ENCODE measurements at places on chromosomes 3 and 15.

DNA sequence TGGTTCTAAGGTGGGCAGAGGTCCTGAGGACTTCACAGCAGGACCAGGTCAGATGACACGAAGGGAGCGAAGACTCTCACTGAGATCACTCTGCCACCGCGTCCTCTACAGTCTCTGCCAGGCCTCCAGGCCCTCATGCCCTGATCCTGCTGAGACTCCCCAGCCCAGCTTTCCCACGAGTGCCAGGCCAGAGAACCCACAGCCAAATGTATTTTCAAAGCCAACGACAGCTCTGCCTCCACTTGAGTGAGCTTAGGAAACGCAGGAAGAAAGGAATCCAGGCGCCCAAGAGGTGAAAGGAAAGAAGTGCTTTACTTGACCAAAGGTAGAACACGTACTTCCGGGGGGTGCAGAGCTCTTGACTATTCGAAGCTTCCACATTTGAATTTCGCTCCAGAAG is 275.0 kb downstream of the XXYLT1 start:
- no peak for DNase-seq

GRCh38 chr3:62562596-62562995 is 189.2 kb upstream of the FEZF2 start:
- DNase-seq, result peak; percentile 15

DNA sequence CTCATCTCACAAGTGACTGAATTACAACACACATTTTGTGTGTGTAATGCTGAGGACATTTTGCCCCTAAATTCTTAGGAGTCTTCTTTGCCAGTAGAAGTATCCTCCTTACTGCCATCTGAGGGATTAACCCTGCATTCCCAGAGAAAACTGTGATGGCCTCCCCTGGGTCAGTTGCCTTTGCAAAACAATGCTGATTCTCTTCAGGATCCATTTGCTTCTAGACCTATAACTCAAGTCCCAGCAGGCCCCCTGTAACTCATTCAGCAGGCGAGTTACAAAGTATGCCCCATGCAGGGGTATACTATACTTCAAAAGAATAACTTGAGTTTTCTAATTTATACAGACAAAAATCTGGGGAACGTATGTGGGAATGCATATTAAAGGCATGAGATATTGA is 6.6 kb upstream of the MCF2L2 start:
- DNase-seq, result no peak

- DNase-seq, result no peak
These were observed 57.9 kb upstream of the UBE2E1 start for GRCh38 chr3:23747841-23748240.

DNA sequence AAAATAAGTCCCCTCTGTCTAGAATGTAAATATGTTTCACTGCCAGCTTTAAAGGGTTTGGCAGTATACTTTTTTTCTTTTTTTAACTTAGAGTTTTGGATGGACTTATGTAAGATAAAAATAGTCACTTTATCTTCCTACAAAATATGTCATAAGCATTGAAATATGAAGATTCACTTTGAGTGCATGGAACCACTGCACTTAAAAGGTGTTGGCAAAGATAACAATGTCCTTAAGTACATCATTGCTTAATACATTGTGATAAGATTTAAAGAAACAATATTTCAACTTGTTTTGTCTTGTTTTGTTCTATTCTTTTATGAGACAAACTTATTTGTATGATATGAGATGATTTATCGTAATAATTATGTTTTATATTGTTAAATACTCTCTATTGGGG is 66.3 kb upstream of the NAALADL2 start:
- DNase-seq, result no peak

- peak; percentile 61 for DNase-seq
These were observed 58.6 kb upstream of the TSC22D2 start for GRCh38 chr3:150349314-150350097.

DNA sequence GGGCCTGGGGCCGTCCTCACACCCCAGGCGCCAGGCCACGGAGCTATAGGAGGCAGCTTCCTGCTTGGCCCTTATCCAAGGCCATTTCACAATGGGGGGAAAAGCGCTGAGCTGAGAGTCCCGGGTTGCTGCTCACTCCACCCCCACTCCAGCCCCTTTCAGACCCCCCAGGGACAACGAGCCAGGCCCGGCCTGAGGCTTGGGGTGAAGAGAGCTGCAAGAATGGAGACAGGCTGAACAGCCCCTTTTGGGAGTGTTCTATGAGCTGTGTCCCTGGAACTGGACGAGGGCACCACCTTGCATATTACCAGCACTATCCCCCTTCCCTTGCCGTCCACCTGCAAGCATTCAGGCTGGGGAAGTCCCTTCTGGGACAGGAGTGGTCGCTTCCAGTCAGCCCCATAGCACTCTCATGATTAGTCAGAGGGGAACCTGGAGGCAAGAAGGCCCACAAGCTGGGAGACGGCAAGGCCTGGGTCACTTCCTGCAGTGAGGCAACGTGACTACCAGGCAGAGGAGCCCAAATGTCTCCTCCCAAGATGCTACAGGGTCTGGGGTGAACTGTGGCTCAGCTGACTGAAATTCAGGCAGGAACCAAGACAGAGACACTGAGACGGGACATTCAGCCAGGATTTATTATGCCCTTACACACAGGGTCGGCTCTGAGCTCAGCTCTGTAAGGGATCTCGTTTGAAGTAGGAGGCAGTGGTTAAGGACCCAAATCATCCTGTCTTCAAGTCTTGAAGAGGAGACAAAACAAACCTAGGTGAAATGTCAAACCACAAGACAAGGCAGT is 8.6 kb upstream of the SRP14 start:
- peak; percentile 84 for DNase-seq

- peak; percentile 91 for DNase-seq
These were observed at the start of gene MEIS2 for GRCh38 chr15:37100109-37100965. TSS of gene MEIS2 (minus strand) at chr15:37100549. CDS start at chr15:37099466, 1,083 bp downstream.

DNA sequence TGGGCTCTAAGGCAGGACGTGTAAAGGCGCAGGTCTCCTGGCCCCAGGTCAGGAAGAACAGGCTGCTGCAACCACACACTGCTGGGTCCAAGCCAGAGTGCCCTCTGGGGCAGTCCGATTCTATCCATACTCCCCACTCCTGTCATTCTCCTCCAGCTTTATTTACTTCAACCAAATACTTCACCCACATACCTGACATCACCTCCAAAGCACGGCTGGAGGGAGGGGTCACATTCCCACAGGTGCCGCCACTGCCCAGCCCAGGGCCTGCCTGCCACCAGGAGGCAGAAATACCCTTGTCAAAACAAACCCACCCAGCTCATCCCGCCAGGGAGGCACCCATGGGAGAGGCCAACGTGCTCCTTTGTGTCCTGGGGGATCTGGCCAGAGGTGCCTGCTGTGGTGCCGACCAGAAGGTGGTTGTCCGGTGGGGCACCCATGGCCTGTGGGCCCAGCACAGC is 100.4 kb downstream of the DAPK2 start:
- peak; percentile 95 for DNase-seq

DNA sequence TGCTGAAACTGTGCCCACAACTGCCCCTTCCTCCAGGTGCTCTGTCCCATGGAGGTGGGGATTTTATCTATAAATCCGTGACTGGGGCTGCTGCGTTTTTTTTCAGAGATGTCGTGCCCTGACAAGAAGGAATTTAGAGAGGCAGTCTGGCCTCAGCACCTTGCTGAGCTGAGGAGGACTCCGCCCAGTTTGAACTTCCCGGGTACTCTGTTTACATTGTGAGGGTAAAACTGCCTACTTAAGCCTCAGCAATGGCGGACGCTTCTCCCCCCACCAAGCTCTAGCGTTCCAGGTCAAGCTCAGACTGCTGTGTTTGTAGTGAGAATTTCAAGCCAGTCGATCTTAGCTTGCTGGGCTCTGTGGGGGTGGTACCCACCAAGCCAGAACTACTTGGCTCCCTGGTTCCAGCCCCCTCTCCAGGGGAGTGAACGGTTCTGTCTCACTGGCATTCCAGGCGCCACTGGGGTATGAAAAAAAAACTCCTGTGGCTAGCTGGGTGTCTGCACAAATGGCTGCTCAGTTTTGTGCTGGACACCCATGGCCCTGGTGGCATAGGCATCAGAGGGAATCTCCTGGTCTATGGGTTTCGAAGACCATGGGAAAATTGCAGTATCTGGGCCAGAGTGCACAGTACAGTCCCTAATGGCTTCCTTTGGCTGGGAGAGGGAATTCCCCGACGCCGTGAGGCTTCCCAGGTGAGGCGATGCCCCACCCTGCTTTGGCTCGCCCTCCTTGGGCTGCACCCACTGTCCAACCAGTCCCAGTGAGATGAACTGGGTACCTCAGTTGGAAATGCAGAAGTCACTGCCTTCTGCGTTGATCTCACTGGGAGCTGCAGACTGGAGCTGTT is 68.5 kb upstream of the SGO1 start:
- DNase-seq, result no peak

DNA sequence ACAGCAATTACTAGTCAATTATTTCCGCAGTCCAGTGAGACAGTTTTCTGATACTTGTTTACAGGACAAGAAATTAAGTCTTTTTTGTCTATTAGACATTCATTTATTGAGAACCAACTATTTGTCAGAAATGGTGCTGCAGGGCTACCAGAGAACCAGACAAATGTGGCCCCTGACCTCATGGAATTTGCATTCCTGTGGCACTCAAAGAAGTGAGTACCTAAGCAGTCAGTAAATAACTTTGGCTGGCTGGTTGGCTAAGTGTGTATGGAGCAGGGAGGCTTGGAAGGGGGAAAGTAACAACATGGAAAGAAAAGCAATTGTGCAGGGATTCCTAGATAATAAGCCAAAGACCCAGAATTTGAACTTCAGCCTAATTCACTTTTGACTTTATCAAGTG is 837.0 kb upstream of the CFAP20DC start:
- DNase-seq, result peak; percentile 54

GRCh38 chr3:100880845-100881244 is 112.4 kb downstream of the ABI3BP start:
- DNase-seq, result no peak

DNA sequence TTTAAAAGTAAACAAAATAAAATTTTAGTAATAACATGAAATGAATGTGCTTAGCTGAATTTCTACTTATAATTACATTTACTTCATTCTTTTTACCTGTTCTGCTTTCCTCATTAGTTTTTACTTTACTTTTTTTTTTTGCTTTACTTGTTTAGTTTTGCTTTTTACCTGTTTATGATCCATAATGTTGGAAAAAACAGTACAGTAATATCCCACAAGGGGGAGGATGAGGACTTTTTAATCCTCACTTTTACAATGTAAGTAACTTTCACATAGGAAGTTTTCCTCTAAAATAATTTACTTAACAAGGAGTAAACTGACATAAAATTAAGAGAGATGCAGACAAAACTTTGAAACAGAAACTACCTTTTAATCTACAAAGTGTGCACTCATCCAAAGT is 268.7 kb downstream of the TBC1D5 start:
- DNase-seq, result peak; percentile 12

DNA sequence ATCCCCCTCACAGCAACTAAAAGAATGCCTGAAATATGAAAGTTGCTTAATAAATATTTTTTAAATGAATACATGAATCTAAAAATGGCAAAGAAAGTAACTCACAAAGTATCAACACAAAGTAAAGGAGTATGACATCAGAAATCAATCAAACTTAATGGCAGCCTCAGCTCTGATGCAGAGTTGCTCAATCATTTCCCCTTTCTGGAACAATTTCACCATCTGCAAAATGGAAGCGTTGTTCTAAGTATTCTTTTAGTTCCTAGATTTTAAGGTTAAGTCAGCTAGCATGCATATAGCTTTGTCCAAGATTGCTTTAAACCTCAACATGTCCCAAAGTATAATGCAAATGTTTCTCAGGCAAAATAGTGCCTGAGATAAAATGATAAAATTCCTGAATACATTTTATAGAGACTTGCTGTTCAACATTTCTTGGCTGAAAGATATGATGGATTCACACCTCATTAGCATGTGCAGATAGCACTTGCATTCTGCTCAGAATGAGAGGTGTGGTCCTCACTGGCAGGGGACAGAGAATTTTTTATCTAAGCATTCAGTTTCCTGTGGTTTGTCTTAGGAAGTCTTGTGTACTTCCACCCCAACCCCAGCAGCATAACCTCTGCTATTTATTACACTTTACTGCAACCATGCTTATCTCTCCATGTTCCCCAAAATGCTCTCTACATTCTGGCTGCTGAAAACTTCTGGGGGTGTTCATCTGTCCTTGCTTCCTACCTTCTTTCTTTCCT is 429.3 kb downstream of the GRM7 start:
- no peak for DNase-seq

DNA sequence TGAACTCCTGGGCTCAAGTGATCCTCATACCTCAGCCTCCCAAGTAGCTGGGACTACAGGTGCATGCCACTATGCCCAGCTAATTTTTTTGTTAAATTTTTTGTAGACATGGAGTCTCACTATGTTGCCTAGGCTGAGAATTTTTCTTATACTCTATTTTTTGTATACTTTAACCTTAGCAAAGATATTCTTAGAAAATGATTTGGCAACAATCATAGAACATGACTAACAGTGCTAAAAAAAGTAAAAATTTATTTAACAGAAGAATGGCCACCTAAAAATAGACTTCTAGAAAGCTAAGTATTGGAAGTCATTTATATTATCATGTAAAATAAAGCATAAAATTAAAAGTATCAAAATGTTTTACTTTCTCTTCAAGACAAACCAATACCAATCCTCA is 322.3 kb downstream of the PLCL2 start:
- no peak for DNase-seq

DNA sequence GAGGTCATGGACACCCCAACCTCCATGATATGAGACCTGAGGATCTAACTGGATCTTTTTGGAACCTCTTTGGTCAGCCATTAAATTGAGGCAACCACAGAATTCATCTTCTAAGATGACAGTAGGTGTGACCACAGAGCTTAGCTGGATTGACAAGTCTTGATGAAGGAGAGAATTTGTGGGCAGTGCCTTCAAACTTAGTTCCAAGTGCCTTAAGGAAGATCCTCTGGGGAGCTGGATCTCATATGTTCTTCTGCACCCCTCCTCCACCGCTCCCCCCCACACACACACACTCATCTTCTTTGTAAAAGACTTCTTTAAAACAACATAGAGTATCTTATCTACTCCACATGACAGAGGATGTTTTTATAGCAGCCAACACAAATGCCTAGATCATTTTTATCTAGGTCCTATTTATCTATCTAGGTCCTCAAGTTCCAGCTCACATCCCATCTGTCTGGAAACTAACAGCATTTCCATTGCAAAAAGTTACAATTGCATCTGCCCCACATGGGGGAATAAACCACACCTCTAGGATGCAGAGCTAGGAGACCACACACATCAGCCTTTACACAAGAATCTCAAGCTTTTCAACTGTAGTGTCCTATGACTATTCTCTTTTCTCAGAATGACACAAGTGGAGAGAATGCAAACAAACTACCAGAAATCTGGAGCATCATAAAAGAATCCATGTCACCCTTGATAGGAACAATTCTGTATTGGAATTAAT is 37.4 kb downstream of the WWTR1 start:
- DNase-seq, result peak; percentile 80

GRCh38 chr15:69117431-69117871 is 43.0 kb upstream of the GLCE start:
- peak; percentile 7 for DNase-seq

GRCh38 chr3:120177151-120177550 is 82.9 kb upstream of the GSK3B start:
- peak; percentile 99 for DNase-seq

DNA sequence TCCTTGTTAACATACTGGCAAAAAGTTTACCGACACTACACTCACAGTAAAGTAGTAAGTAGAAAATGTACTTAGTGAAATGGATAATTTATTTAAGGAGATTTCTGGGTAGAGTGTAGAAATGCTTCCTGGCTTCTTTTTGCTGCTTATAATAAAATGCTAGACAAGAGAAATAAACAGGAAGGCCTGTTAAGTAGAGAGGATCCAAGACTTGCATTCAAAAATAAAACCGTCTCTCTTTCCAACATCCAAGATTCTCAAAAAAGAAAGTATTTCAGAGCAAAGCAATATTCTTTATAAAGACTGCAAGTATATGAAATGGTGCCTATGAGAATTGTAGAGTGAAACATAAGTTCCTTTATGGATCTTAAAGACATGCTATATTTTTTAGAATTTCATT is 77.0 kb upstream of the CNTN6 start:
- DNase-seq, result no peak

- peak; percentile 22 for DNase-seq
These were observed 859 bp downstream of the RORA start for GRCh38 chr15:61227950-61228936.

Data from M059J (cell line).